ENCODE measurements at places on chromosomes 16 and 17. TPM values are rescaled to one million over a fixed set of nuclear protein-coding genes. Genes with fewer than 3 reads are reported as not detected.

Gene TCF25
- total RNA-seq, result 298 TPM

Gene HNF1B
- not detected for total RNA-seq

Gene ANKRD13B
- total RNA-seq, result 3.7 TPM

Gene SPNS1
- 24.4 TPM for total RNA-seq

Gene CEP295NL
- 5.0 TPM for total RNA-seq

Gene TMEM92
- total RNA-seq, result not detected

Gene RANBP10
- total RNA-seq, result 4.7 TPM

Gene ABCA9
- total RNA-seq, result 76.4 TPM

Gene ZSWIM7
- total RNA-seq, result 14.0 TPM

Gene CD79B
- 2.1 TPM for total RNA-seq

Gene ASGR1
- total RNA-seq, result 0.66 TPM

Gene TLCD1
- 5.7 TPM for total RNA-seq

Gene ZFPM1
- 1.7 TPM for total RNA-seq

Measured in aortic smooth muscle cell (primary cell).